ENCODE measurements at places on chromosomes 7 and 10.

DNA sequence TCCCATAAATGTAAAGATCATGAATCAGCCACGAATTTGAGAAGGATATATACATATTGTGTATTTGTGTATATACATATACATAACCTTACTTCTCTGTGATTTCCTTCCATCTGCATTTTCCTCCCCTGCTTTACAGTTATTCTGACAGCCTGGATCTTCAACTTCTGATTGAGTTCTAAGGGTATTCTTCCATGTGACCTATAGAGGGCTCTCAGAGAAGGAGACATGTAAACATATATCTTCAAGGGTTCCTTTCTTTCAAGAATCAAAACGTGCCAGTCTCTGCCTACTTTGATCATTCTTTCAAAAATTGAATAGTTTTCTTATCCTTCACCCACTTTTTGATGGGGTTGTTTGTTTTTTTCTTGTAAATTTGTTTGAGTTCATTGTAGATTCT is 453.7 kb upstream of the POT1 start:
- no peak for DNase-seq

- DNase-seq, result no peak
Observed at GRCh38 chr10:18424200-18424599, 227.2 kb downstream of the NSUN6 start.

DNA sequence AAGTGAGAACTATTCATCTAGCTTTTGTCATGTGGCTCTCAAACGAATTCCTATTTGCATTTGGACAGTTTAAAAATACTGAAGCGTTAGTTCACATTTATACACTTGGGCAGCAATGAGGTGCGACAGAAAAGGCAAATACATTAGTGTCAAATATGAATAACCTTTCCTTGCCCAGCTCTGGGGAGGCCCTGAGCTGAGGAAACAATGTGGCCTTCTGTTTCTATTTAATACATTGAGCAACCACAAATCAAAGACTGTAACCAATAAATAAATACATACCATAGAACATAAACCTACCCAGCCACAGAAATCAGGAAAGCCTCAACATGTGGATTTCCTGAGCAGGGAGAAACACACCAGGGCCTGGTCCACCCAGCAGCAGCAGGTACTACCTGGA is 585.2 kb downstream of the PARD3 start:
- DNase-seq, result no peak

- DNase-seq, result no peak
Observed at GRCh38 chr10:76161301-76161582, 729.8 kb downstream of the LRMDA start.

GRCh38 chr10:62627983-62628382 is 176.5 kb upstream of the ADO start:
- no peak for DNase-seq

GRCh38 chr10:37680716-37681616 is 176.4 kb downstream of the ZNF248 start:
- no peak for DNase-seq

- peak; percentile 79 for DNase-seq
Observed at GRCh38 chr10:4775808-4776207, 50.2 kb upstream of the AKR1E2 start.

DNA sequence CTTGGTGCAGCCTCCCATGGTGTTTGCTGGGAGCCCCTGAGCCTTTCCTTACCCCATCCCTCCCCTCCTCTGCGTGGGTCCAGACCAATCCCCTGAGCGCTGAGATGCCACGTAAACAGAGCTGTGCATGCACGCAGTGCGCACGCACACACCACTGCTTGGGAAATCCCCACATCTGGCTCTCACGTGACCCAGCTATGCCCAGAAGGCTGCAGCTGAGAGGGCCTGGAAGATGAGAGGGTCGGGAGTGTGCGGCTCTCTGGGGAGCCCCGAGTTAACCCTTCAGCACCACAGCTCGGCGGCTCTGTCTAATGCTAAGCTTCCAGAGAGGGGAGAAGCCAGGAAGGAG is 177.2 kb downstream of the SH3PXD2A start:
- DNase-seq, result peak; percentile 99
